Tibial nerve (tissue), 4 donors: ENCODE measurements at places on chromosomes 11 and 22. TPM values are rescaled to one million over a fixed set of nuclear protein-coding genes. Genes with fewer than 3 reads are reported as not detected.

The SMTNL1 gene
- not detected for total RNA-seq

The OR4D5 gene
- total RNA-seq = not detected

The RTN4R gene
- 3.8 TPM for total RNA-seq

The NDUFA6 gene
- total RNA-seq = 47.2 TPM

The RTN3 gene
- 123 TPM for total RNA-seq

The ISX gene
- not detected for total RNA-seq

The OR52E8 gene
- not detected for total RNA-seq

The OR51B2 gene
- total RNA-seq = not detected

The GRIA4 gene
- total RNA-seq = not detected

The KRTAP5-10 gene
- not detected for total RNA-seq

The RPS19BP1 gene
- 206 TPM for total RNA-seq

The PLEKHB1 gene
- total RNA-seq = 193 TPM

The ACRV1 gene
- not detected for total RNA-seq

The RBM14 gene
- 59.0 TPM for total RNA-seq

The ACTN3 gene
- total RNA-seq = not detected

The SEC14L6 gene
- 0.98 TPM for total RNA-seq

The ANAPC15 gene
- 36.7 TPM for total RNA-seq

The GUCY1A2 gene
- 3.6 TPM for total RNA-seq

The KLHL35 gene
- 6.5 TPM for total RNA-seq

The TUB gene
- total RNA-seq = 9.3 TPM

The BTBD18 gene
- not detected for total RNA-seq

The MFRP gene
- 0.44 TPM for total RNA-seq

The OR4A5 gene
- not detected for total RNA-seq

The APOBEC3A gene
- total RNA-seq = not detected

The ALKBH3 gene
- 39.4 TPM for total RNA-seq

The EML3 gene
- 73.9 TPM for total RNA-seq

The PRSS23 gene
- total RNA-seq = 31.2 TPM

The WT1 gene
- not detected for total RNA-seq

The FJX1 gene
- 1.5 TPM for total RNA-seq

The WNT7B gene
- total RNA-seq = not detected

The CD3D gene
- total RNA-seq = not detected

The UQCC3 gene
- 15.9 TPM for total RNA-seq

The OR5B21 gene
- not detected for total RNA-seq

The NFAM1 gene
- 2.8 TPM for total RNA-seq

The CSRP3 gene
- total RNA-seq = not detected

The HTR3A gene
- not detected for total RNA-seq

The SPTBN2 gene
- 12.6 TPM for total RNA-seq
